Activated CD8-positive, alpha-beta memory T cell treated with anti-CD3 and anti-CD28 coated beads for 24 hours (primary cell): ENCODE measurements at places on chromosomes 7 and 10.
A peak's percentile ranks its signal among the peaks of the same experiment; 100 is the strongest.

GRCh38 chr10:126405239-126405775 is 17.0 kb upstream of the ADAM12 start:
- DNase-seq: no peak

DNA sequence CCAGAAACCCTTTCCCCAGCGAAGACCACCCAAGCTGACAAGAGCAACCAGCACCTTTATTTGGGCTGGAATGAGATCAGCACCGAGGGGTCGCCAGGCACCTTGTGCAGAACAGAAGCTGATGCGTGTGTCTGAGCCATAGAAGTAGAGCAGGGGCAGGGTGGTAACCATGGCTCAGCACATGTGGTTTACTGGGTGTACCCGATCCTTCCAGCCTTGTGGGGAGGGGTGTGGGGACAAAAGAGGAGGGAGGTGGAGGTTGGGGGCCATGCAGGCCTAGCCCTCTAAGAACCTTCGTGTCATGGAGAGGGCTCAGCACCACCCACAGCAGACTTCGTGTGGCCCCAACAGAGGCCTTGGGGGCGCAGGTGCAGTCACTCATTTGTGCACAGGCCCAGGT is 84.0 kb upstream of the GTF2I start:
- no peak for DNase-seq

- DNase-seq: no peak
Measured at GRCh38 chr10:29106287-29106686, 182.6 kb upstream of the LYZL1 start.

- no peak for DNase-seq
Measured at GRCh38 chr10:113100281-113100680, 150.2 kb downstream of the TCF7L2 start.

DNA sequence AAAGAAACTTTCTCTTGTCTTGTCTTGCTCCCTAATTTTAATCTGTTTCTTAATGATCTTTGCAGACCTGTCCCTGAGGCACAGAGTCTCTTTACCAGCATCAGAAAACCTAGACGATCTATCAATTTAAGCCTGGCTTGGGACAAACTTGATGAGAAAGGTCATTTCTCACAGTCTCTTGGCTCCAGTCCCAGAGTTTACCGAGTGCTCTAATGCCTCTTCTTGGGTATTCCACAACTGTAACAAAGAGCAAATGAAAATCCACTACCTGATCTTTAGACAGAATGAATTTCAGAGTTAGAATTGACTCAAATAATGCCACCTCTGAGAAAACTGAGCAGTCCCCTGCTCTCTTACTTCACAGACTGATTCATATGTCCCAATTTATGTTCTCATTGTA is 106.4 kb upstream of the DNAJB12 start:
- DNase-seq: no peak

DNA sequence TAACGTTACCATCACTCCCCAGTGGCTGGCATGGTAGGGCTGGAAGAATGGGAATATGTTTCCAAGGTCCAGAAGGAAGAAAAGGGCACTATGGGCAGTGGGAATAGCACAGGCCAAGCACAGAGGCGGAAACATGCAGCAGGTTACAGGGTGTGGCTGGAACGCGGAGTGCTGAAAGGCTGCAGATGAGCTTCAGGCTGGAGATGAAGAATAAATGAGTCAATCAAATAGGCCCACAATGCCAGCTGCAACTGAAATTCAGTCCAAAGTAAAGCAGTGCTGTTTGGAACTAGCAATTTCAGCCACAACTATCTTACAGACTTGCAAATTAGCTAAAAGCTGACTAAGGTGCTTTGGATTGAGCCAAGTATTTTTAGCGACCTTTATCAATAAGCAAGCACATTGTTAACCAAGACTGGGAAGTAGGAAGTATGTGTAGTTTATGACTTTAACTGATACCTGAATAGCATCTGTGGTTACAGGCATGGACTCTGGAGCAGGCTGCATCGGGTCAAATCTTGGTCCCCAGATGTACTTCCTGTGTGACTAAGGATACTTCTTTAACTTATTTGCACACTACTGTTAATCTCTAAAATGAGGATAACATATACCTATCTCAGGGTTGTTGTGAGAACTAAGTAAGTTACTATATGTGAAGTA is 77.5 kb upstream of the CTTNBP2 start:
- no peak for DNase-seq

GRCh38 chr7:86950360-86950759 is 109.1 kb downstream of the ELAPOR2 start:
- DNase-seq: no peak

DNA sequence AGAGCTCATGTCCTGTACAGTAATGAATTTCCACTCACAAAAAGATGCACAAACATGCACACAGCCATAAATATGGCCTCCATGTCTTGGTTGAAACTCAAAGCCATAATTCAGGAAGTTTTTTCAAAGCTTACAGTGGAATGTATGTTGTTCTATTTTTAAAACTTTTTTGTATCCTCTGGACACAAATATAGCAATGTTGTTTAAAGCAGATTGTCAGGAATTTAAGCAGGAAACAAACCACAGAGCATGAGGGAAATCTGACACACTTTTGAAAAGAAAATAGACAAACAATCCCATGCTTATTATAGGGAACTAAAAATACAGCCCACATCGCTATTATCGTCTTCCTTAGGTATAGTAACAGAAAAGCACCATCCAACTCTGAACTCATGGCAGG is 21.5 kb downstream of the LRRN3 start:
- DNase-seq: no peak

- DNase-seq: no peak
Measured at GRCh38 chr7:11345621-11346020, 371.9 kb downstream of the PHF14 start.

GRCh38 chr7:77461842-77462241 is 45.7 kb upstream of the GSAP start:
- DNase-seq: no peak

GRCh38 chr7:12719141-12719919 is 31.9 kb downstream of the ARL4A start:
- DNase-seq: no peak

- DNase-seq: no peak
Measured at GRCh38 chr7:17194656-17195055, 103.8 kb upstream of the AHR start.

DNA sequence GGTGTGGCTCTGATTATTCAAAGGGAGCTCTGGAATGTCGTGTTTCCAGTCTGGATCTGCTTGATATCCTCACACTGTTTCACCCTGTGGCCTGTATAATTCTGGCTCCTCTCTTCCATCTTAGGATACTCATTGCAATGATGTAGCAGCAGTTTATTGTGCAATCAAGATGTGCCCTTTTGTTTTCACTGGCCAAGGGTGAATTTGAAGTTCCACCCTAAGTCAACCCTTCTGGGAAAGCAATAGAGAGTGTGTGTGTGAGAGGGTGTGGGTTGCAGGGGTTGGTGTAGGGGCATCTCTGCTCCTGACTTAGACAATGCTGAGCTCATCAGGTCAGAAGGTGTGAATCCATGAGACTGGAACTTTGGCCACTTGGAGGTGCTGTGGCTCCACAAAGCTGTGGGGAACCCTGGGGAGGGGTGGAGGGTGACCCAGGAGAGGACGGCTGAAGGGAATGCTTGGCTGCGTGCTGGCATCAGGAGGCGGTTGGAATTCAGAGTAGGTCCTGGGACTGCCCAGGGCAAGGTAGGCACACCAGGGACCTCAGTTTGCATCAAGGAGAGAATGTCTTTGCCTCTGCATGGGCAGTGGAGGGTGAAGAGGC is 118.0 kb upstream of the PRSS58 start:
- DNase-seq: no peak

DNA sequence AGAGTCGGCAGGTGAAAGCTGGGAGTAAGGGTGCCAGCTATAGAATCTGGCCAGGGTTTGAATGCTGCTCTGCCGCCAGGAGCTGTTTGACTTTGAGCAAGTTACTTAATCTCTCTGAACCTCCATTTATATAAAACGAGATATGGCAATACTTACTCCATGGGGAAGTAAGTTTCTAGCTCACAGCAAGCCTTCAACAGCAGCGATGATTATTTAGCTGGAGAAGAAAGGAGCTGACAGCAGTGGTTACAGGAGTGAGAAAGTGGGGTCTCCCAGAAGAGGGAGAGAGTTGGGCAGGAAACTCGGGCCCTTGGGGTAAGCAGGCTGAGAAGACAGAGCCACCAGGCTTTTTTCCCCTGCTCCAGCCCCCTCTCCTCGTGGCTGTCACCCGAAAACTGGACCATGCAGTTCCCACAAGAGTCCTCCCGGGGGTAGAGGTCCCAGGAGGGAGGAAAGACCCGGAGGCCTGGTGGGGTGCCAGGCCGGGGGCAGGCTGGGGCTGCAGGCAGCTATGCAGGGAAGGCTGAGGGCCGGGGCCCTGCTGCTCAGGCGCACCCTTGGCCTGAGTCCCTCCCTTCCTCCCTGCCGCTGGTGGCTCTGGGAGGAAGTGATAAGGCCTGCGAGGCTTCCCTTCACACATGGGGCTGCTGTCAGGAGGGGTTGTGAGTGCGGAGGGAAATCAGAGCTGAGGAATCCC is 3.5 kb downstream of the NOS3 start:
- DNase-seq: peak; percentile 71

- DNase-seq: no peak
Measured at GRCh38 chr10:8967061-8967460, 912.6 kb downstream of the GATA3 start.

DNA sequence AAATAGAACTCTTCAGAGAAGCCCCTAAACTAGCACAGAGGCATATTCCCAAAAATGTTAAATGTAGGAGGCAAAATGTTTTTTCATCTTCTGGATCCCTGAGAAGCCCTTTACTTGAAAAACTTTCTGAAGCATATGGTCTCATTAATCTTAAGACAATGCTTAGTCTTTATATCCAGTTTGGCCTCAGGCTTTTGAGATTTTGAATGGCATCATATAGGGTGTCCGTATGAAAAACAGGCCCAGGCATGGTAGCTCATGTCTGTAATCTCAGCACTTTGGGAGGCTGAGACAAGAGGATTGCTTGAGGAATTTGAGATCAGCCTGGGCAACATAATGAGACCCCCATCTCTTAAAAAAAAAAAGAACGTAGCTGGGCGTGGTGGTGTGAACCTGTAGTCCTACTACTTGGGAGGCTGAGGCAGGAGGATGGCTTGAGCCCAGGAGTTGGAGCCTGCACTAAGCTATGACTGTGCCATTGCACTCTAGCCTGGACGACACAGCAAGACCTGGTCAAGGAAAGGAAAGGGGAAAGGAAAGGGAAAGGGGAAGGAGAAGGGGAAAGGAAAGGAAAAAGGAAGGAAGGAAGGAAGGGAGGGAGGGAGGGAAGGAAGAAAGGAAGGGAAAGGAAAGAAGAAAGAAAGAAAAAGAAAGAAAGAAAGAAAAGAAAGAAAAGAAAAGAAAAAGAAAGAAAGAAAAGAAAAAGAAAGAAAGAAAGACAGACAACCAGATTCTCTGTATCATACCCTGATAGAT is 119.4 kb downstream of the CDK6 start:
- DNase-seq: no peak

- DNase-seq: no peak
Measured at GRCh38 chr7:68994841-68995240, 603.4 kb upstream of the AUTS2 start.

DNA sequence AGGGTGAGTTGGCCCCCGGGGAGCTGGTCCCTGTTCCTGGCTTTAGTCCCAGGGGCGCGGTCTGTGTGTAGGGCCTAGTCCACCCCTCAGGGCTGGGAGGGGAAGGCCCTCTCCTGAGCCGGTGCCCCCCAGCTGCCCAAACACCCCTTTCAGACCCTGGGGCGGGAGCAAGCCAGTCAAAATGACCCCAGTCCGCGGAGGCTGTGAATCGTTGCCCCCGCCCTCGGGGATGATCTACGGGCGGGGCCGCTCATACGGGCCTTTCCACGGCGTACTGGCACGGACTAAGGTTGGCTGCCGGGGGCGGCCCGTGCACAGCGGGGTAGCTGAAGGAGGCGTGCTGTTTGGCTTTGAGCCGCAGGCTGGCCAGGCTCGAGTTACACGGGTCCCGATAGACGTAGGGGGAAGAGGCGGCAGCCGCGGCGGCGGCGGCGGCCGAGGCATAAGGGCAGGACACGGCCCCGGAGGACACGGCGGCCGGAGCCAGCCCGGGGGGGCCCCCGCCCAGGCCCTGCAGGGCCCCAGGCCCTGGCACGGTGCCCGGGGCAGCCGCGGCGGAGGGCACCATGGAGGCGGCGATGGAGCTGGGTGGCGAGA is 4.3 kb downstream of the ELOVL3 start:
- DNase-seq: peak; percentile 72

- peak; percentile 93 for DNase-seq
Measured at GRCh38 chr7:98021588-98022351, 31.8 kb upstream of the OCM2 start.

GRCh38 chr7:42907316-42907715 is 4.6 kb downstream of the C7orf25 start:
- DNase-seq: no peak

GRCh38 chr7:3415861-3416312 is 114.8 kb downstream of the SDK1 start:
- no peak for DNase-seq

- peak; percentile 47 for DNase-seq
Measured at GRCh38 chr7:27170426-27171324, 3.4 kb downstream of the HOXA10 start.

DNA sequence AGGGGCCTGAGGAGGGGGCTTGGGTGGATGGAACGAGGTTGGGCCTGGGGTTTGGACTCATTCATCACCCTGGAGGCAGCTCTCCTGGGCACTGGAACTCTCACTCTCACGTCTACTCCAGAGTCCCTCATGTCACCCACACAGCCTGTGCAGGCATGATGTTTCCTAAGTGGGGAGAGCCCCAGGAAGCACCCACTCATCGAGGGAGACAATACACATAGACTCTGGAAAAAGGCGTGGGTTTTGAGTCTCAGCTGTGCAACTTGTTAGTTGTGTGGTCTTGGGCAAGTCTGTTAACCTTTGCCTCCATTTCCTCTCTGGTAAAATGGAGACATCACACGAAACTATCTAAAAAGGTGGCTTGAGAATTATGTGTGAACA is 25.9 kb upstream of the RBM20 start:
- no peak for DNase-seq

- DNase-seq: no peak
Measured at GRCh38 chr7:21718391-21718790, 175.6 kb downstream of the DNAH11 start.

- no peak for DNase-seq
Measured at GRCh38 chr10:100341953-100342626, 4.9 kb upstream of the SCD start.

GRCh38 chr7:41892356-41893100 is 189.6 kb upstream of the INHBA start:
- DNase-seq: no peak

GRCh38 chr7:149027611-149028345 is 527 bp downstream of the PDIA4 start:
- no peak for DNase-seq

- DNase-seq: no peak
Measured at GRCh38 chr10:51425431-51425830, 274.0 kb downstream of the CSTF2T start.

GRCh38 chr7:94367949-94368348 is 26.7 kb upstream of the COL1A2 start:
- DNase-seq: no peak

GRCh38 chr7:23001610-23002009 is 12.3 kb downstream of the HYCC1 start:
- DNase-seq: no peak

GRCh38 chr10:95539560-95540284 is 21.4 kb downstream of the SORBS1 start:
- no peak for DNase-seq

GRCh38 chr7:375901-376305 is 85.9 kb downstream of the FOXL3 start:
- no peak for DNase-seq

GRCh38 chr10:24381235-24382010 is 172.5 kb downstream of the KIAA1217 start:
- no peak for DNase-seq

- DNase-seq: no peak
Measured at GRCh38 chr7:98626460-98627412, 9.7 kb downstream of the NPTX2 start.

- no peak for DNase-seq
Measured at GRCh38 chr7:71343892-71344291, 211.9 kb downstream of the GALNT17 start.
